ENCODE measurements at places on chromosomes 16 and 17.

DNA sequence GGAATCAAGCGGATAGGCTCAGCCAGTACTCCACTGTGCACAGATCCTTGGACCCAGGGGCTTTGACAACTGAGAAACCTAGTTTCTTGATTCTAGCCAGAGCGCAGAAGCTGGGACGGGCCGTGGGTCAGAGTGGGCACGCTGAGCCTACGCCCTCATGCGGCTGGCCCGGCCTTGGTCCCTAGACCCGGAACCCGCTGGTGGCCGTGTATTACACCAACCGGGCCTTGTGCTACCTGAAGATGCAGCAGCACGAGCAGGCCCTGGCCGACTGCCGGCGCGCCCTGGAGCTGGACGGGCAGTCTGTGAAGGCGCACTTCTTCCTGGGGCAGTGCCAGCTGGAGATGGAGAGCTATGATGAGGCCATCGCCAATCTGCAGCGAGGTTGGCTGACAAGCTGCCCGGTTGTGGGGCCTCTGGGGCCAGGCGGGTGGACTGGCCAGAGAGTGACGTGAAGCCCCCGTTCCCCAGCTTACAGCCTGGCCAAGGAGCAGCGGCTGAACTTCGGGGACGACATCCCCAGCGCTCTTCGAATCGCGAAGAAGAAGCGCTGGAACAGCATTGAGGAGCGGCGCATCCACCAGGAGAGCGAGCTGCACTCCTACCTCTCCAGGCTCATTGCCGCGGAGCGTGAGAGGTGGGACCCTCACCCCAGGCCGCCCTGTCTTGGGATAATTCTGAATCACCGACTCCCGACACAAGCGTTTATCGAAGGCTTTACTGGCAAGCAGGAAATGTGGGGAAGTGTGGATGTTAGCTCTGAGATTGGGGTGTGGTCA is 946 bp downstream of the STUB1 start:
- DNase-seq = no peak

- DNase-seq = no peak
These were observed 26.6 kb downstream of the GSE1 start for GRCh38 chr16:85639529-85640253.

DNA sequence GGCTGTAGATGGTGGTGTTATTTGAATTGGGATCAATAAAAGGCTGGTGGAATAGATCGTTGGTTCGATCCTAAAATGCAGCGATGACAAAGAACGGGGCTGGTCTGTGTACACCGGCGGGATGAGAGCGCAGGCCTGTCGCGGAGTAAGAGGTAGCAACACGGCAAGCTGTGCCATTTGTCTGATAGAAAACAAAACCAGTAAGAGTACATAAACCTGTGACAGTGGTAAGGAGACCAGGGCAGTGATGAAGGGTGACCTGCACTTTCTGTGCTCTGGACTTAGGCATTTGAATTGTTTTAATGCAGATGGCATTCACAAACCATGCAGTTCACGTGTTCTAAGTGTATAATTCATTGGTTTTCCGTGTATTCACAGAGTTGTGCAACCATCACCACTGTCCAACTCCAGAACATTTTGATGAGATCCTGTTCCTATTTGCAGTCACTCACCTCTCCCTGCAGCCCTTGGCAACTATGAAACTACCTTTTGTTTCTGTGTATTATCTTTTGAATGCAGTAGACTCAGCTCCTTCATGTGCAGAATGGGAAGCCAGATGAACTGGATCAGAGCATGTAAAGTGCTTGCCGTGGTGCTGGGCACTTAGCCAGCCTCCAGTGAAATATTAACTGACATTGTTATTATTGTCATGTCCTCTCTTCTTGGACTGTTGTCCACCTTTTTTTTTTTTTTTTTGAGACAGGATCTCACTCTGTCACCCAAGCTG is 286.1 kb downstream of the SNX29 start:
- no peak for DNase-seq

- DNase-seq = no peak
These were observed 83.5 kb upstream of the RPL38 start for GRCh38 chr17:74119965-74120364.

- no peak for DNase-seq
These were observed 6.8 kb downstream of the ANKFY1 start for GRCh38 chr17:4256952-4257351.

DNA sequence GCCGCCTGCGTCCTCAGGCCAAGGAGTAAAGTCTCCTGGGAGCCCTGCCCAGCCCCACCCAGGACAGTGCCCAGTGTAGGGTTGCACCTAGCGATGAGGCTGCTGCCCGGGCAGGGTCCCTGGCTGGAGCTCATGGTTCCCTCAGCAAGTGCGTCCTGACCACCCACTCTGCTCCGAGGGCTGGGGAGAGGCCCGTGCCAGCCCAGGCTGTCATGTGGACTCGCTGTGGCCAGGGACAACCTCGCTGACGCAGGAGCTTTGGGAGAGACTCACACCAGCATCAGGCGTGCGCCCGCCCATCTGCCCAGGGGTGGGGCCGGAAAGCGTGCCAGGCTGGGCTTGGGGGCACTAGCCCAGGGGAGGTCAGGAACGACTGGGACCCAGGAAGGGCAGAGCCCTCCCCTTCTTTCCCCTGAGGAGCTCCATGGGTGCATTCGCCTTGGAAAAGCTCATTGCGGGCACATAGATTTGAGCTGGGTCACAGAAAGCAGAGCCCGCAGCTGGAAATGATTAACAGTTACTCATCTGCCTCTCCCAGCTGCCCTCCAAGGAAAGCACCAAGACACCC is 19.7 kb downstream of the DPEP1 start:
- no peak for DNase-seq
